ENCODE measurements at places on chromosomes 5 and 9.

GRCh38 chr5:23494558-23494957, 12.9 kb upstream of the PRDM9 start:
- DNase-seq: no peak

GRCh38 chr9:84137968-84138367, 157.4 kb downstream of the RMI1 start:
- peak; percentile 72 for DNase-seq

DNA sequence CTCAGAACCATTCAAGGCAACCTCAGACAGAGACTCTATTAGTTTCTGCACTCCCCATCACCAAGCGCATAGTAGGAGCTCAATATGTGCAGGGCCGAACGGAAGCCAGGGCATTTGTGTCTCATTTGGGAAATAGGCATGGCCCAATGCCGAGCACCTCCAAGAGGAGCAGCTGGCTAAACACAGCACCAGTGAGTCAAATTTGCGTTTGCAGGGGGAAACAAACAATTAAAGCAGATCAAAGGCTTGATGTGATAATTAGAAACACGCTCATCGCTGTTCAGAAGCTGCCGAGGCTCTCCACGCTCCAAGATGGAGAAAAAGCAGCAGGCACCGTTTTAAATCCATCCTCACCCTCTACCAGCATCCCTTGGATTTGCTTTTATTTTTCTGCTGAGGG, 225.3 kb downstream of the AGTPBP1 start:
- DNase-seq: no peak

- DNase-seq: no peak
Observed at GRCh38 chr5:38607930-38608564, 51.6 kb upstream of the LIFR start.

DNA sequence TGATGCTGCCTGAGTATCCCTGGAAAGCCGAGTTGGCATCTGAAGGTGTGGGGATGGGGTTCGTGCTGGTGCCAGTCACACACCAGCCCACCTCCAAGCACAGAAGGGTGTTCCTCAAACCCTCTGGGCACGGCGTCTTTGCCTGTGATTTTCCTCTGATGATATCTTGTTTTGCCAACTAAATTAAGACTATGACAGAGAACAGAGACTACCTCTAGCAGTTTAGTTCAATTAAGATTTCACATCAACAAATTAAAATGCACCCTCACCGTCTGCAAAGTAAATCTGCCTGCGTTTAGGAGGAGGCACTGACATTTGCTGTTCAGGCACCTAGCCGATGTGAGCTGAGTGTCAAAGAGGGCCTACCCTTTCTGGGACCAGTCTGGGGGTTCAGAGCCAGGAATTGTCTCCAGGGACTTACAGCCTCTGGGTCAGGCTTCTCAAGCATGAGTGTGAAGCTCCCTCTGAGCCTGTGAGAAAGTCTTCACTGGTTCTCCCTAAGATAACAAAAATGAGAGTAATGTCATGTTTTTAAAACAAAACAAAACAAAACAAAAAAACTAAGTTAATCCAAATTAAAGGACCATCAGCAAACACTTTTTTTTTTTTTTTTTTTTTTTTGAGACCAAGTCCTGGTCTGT, 55.4 kb upstream of the CTNNA1 start:
- no peak for DNase-seq

- DNase-seq: no peak
Observed at GRCh38 chr9:115107701-115108100, 10.3 kb downstream of the TNC start.

GRCh38 chr9:124857533-124858162, 4.1 kb downstream of the RPL35 start:
- DNase-seq: no peak

DNA sequence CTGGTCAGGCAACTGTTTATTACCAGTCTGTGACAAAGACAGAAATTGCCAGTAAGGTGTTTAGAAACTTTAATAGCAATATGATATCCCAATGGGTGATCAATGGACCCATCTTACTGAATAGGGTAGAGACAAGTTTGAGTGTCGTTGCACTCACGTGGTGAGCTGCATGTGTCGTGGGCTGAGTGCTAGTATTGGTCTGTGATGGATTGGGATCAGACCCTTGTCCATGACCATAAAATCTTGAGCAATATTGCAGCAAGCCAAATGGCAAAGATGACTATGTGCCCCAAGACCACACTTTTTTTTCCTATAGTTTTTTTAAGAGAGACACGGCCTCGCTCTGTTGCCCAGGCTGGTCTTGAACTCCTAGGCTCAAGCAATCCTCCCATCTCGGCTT, 114.5 kb downstream of the PALM2AKAP2 start:
- DNase-seq: no peak

DNA sequence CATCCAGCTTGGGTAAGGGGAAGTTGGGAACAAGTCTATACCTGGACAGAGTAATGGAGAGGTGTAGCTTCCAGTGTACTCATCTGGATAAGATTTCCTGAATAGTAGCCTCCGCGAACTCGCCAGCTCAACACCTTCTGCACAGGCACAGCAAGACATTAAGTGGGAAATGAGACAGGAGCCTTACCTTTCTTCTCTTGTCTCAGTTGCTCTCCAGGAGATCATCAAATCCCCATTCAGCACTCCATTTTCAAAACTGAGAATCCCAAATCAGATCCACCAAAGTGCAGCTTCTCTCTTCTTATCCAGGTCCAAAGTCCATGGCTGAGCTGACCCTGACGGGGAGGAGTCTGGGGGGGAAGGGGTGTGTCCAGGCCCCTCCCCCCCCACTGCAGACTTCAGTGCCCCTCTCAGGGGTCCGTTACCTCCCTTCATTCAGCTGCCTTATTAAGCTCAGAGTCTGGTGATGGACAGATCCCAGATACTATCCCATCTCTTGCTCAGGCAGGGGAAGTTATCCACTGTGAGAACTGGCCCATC, 5.9 kb upstream of the MGAT1 start:
- DNase-seq: no peak

- no peak for DNase-seq
Observed at GRCh38 chr9:135330307-135330631, 149.3 kb upstream of the PPP1R26 start.

DNA sequence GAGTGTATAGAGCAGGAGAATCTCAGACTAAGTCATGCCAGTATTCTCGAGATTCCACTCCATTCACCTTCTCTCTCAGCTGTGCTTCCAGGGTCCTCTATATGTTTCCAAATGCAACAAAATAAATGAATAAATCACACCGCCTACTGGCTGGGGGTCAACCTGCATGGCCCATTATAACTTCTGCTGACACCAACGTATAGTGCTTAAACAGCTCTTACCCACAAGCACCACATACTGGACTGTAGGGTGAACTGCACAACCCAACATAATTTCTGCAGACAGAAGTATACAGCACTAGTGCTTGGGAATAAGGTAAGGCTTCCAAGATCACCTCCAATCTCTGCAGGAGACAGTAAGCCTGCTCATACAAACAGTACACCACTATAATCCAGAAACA, 33.1 kb upstream of the HTR4 start:
- no peak for DNase-seq

DNA sequence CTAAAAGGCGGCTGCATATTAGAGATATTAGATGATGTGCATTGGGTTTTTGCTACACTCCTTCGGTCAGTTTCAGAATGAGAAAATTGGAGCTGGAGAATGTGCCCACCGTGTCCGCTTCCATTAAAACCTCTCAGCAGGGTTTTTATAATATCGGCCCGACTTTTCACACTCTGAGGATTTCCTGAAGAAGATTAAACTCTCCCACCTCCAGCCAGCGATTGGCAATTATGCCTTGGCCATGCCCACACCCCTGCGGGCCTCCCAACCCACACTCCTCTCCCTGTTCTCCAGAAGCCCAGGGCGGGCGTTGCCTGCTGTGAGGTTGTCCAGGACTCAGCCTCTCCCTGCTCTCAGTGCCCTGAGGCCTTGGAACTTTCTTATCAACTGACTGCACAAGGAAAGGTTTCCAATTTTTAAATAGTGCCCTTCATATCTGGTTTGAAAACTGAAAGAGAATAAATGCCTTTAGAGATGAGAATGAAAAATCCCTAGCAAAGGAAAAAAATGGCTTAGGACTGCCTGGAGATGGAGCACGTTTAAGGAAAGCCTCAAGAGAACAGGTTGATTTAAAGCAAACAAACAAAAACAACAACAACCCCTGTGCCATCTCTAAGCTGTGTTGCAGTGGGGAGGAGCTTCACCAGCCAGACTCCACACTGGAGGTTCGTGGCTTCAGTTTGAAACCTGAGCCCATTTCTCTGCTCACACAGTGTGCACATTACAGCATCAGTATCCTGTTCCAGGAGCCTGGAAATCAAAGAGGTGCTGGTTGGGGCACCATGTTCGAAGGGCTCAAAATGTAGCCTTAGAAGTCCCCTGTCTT, 292.9 kb downstream of the NSG2 start:
- no peak for DNase-seq

GRCh38 chr9:128244837-128245231, 31.0 kb downstream of the GOLGA2 start:
- peak; percentile 85 for DNase-seq
